GM04504 (cell line): ENCODE measurements at places on chromosomes 3 and 15.

DNA sequence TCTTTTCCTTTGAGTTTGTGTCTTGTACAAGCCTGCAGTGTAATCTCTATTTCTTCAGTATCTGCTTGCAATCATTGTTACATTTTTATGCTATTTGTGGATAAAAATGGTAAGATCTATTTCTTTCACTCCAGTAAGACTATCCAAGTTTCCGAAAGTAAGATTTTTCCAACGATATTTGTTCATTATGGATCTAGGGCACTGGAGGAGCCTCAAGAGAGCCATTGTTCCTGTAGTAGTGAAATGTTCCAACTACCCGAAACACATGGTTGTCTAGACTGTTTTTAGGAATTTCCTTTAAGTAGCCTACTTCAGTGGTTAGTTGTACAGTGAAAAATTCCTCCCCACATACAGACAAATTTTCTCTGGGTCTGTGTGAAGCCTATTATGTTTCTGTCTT is 597.4 kb downstream of the RSL24D1 start:
- DNase-seq: no peak

DNA sequence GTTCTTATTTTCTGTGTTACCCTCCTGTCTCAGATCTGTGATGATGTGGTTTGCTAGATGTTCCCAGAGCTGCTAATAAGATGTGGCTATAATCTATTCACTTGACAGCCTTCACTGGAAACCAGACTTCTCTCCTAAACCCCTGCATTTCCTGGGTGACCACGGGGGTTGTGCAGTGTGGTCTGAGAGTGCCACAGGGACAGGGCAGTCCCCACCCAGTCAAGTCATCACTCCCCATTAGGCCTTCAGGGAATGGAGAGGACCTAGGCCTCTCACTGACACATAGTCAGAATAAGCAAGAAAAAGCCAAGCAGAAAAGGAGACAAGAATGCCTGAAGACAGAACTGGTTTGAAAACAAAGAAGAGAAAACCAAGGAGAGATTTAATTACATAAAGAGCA is 58.3 kb downstream of the GJD2 start:
- no peak for DNase-seq

GRCh38 chr3:175325440-175325839 is 466.3 kb downstream of the NAALADL2 start:
- no peak for DNase-seq

- DNase-seq: peak; percentile 57
Measured at GRCh38 chr3:184284696-184285095, 8.9 kb downstream of the ECE2 start.

DNA sequence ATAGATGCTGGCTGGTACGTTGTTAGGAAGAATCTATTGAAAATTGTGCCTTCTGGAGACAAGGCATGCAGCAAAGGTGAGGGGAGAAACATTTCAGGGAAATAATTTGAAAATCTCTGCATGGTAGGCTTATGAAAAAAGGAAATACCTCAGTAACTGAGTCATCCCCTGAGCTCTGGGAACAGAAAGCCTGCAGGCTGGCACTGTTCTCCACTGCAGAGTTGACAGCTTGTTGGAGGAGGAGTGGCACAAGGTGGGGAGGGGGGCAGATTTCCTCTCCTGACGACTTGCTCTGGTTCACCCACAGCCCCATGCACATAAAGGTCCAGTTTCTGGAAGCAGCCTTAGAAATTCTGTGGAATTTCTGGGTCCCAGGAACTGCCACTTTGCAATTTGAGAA is 179.4 kb downstream of the ABHD5 start:
- peak; percentile 40 for DNase-seq

DNA sequence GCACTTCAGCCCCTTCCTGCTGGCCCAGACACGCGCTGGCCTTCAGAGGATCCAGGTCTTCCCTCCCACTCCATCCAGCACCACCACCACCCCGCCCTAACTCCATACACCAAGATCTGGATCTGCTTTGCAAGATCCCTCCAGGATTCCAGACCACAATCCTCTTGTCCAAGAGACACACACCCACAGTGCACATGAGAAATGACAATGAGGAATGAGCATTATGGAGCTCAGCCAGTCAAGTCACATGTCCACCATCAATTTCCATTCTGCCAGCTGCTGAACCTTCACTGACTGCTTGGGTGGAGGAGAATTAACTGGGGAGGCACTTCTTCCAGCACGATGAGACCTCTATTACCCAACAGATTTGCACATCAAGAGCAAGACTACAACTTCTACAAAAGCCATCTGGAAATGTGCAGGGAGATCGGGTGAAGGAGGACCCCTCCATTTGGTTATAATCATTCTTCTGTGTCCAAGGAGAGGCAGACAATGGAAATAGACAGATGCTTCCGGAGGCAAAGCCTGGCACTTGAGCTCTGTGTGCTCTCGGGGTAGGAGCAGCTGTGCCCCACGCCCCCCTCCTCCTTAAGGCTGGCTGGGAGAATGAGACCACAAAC is 12.3 kb upstream of the SPATA12 start:
- DNase-seq: peak; percentile 81

- no peak for DNase-seq
Measured at GRCh38 chr3:175335229-175335628, 476.1 kb downstream of the NAALADL2 start.

DNA sequence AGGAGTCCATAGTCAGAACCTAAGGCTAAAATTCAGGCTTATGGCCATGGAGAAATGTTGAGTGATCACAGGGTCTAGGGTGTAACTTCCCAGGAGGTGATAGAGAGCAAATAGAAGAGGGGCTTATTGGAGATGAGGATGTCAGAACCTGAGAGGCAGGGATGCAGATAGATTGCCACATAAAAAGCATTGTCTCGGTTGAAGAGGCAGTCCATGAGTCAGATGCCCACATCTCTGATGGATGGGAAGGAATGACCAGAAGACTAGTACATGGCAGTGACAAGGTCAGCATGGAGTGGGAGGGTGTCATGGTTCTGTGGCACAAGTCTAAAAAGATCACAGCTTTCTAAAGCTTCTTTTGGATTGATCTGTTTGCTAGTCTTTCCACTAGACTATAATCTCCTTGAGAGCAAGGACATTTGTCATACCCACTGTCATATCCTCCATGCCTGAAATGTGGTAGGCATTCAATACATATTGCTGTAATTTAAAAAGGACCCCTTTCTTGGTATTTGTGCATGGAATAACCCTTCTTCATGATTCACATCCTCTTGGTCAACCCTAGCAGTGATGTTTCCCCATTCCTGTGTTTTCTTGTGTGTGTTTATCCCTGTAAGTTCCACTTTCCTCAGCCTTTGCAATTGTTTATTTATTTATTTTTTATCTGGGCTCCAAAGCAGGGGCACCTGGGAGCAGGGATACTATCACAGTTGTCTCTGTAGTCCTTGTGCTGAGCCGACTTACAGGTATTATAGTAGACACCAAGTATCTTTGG is 613.4 kb upstream of the CFAP20DC start:
- DNase-seq: no peak

DNA sequence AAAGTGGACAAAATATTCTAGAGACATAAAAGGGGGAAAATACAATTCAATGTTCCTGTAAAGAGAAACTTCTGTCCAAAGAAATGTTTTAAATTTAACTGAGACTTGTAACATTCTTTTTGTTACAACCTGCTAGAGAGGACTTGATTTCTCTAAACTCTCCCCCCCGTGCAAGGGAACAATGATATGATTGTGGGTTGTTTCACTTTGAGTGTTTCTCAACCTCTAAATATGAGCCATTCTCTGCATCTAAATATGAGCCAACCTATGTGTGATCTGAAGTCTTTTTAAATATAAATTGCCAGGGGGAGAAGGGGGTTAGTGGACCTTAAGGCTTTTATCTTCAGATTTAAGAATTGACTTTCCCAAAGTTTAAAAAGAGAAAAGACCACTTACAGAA is 14.6 kb downstream of the ZNF860 start:
- no peak for DNase-seq

DNA sequence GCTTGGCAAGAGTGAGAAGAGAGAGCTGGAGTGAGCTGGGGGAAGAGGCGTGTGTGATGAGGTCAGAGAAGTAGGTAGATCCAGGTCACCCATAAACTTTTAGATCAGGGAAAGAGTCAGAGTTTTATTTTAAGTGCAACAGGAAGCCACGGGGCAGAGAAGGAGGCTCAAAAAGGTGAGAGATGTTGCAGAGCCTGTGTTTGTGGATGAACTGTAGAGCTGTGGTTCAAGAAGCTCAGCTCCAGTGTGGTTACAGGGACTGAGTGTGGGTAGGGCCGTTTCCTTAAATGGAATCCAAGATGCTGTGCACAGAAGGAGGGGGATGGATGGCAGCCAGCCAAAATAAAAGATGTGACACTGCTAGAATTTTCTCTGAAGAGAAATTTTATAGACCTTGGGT is 337.2 kb downstream of the SATB1 start:
- no peak for DNase-seq

GRCh38 chr15:35519541-35520149 is 26.3 kb downstream of the DPH6 start:
- DNase-seq: no peak

DNA sequence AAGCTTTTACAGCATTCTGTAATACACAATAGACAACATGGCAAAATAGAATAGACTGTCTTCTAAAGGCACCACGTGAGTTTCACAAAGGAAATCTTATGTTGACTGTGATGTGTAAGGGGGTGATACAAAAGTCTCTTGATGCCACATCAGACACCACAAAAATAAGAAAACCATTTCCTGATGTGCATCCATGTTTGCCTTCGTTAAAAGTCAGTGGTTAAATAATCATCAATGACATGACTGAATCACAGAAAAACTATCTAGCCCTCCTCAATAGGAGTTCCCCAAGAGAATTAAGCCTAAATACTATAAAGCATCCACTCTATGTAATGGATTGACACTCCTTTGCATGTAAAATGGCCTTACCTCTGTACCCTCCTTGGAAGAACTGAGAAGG is 198.6 kb upstream of the SLC2A2 start:
- DNase-seq: no peak

GRCh38 chr3:100009276-100010086 is 104.8 kb downstream of the FILIP1L start:
- DNase-seq: no peak

DNA sequence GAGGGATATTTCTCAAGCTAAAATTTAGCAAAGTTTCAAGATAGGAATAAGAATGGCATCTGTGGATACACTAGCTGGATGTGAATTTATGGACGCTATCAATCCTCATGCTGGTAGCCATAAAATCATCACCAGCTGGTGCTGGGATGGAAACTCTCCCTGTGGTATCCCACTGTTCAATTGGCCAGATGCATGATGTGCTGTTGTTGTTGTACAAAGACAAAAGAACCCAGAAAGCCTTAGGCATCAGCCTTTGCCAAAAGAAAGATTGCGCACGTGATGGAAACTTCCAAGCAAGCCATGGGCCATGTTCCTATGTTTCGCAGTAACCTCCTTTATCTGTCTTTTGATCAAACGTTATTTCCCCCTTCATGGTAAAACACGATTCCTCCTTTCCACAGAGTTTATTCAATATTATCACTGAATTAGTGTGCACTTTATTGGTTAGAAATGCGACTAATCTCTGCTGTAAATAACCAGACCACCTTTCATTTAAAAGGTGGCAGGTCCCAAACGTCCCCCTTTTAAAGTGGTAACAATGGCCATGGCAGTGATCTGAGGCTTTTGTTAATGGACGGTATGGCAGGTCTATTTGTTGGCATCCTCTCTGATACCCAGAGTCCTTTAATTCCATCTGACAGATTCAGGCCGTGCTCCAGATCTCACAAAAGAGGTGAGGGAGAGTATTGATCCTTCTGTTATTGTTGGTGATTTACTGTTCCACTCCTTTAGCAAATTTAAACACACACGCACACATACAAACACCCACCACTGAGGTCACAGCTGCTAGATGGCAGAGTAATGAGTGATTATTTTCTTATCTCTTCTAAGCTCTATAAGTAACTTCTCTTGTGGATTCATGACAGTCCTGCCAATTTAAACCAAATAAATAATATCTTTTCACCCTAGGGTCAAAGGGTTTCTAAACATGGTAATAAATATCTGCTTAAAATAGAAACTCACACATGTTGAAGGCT is 291.2 kb upstream of the KCNMB2 start:
- DNase-seq: no peak

DNA sequence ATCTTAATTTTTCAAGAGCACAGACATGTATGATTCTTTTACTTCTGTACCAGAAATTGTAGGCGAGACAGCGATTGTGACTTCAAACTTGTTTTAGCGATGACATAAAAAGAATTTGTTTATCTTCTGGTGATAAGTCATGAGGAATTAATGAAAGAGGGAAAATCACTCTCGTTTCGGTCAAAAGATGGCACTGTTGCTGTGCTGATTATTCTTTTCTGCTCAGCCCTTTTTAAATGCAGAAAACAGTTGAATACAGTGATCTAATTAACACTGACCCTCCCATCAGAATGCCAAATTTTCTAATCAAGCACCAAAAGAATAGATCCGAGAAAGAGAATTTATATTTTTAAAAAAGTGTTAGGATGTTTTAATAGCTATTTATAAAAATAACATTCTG is 52.6 kb downstream of the NSUN3 start:
- DNase-seq: peak; percentile 3

- no peak for DNase-seq
Measured at GRCh38 chr15:99993262-99993661, 260.0 kb upstream of the LYSMD4 start.

GRCh38 chr3:107753494-107753893 is 230.7 kb downstream of the BBX start:
- DNase-seq: no peak

DNA sequence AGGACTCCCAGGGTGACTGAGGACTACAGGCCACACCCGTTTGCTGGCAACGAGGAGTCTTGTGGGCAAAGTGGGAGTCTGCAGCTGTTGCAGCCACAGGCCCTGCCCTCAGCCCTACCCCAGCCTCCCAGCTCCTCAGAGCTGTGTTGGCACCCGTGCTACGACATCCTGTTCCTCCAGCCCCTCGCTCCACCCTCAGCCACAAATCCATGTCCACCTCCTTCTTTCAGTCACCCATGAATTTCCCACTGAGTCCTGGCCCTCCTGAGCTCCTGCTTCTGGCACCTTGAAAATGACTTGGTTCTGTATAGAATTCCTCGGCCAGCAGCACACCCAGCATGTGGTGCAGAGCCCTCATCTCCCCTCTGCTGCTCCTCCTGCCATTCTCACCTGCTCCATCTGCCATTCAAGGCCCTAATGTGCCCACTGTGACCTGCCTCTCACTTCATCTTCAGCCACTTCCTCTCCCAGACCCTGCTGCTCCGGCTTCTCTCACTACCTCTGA is 20.9 kb upstream of the VILL start:
- DNase-seq: no peak

- DNase-seq: peak; percentile 46
Measured at GRCh38 chr3:187567021-187567420, 103.2 kb downstream of the SST start.
